Astrocyte (in vitro differentiated cells and primary cell): ENCODE measurements at places on chromosomes 2 and 18.

GRCh38 chr18:75450906-75451305, 23.4 kb upstream of the SMIM21 start:
- DNase-seq, result no peak

DNA sequence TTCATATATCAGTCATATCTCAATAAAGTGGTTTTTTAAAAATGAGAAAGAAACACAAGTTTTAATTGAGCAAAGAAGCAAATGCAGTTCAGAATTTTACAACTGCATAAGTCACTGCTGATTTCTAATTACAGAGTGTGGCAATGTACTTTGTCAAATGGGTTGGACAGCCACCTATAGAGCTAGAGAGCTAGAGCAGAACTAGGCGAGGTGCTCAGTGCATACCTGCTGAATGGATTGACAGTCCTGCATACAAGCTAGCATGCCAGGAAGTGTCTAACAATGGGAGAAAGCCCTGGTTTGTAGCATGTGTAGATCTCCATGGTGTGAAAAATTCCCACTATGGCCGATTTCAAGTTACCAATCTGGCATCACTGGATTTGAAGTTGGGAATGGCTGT, 106.3 kb upstream of the CDCA7 start:
- no peak for DNase-seq

- DNase-seq, result peak; percentile 35
Observed at GRCh38 chr18:36757991-36758390, 70.8 kb downstream of the TPGS2 start.

DNA sequence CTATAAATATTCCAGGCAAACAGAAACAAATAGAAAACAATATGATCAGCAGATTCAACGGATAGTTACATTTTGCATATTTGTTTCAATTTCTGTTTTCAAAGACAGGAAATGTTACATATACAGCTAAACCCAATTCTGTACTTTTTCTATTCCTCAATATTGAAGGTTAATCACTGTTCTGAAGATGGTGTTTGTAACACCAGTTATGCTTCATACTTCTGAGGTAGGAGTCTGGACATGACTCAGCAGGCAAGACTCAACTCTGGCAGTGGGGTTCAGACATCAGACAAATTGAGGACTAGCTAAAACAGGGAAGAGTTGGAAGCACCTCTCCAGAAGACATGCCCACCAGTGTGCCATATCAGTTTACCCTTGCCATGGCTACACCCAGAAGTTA, 16.6 kb downstream of the SERPINB13 start:
- DNase-seq, result peak; percentile 4

- DNase-seq, result no peak
Observed at GRCh38 chr2:395886-396285, 108.0 kb upstream of the ALKAL2 start.

GRCh38 chr2:38533180-38533579, 69.5 kb downstream of the HNRNPLL start:
- DNase-seq, result no peak

DNA sequence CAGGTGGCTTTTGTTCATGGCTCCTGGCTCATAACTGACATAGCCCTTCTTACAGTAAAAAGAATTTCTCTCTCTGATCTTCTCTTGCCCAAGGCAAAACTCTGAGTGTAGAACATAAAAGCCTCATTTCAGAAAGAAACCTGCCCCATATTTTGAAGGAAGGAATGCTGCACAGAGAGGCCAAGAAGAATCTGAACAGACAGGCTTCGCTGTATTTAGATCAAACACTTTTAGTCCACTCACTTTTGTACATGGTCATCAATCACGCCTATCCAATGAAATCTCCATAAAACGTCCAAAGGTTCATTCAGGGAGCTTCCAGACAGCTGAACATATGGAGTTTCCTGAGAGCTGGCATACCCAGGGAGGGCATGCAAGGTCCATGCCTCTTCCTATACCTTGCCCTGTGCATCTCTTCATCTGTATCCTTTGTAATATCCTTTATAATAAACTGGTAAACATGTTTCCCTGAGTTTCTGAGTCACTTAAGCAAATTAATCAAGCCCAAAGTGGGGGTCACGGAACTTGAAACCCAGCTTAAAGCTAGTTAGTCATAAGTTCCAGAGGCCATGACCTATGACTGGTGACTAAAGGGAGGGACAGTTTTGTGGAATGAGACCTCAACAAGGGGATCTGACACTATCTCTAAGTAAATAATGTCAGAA, 62.5 kb upstream of the TMEM247 start:
- no peak for DNase-seq

DNA sequence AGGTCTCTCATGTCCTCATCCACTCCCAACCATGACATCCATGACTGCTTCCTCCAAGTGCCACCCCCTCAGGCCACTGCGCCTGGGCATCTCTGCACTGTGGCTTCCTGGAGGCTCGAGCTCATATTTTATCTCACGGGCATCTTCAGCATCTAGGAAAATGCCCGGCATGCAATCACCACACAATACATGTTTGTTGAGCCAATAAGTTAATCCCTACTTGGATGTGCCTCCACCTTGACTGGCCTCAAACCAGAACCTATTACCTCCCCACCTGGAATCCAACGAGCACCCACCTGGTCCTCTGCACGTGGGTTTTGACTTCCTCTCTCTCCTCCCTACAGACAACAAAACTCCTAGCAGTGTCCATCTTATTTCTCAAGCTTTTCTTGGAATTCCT, 198.9 kb upstream of the REV1 start:
- no peak for DNase-seq

- no peak for DNase-seq
Observed at GRCh38 chr18:3626929-3627458, 177.0 kb downstream of the TGIF1 start.

- no peak for DNase-seq
Observed at GRCh38 chr2:33129263-33130053, 182.7 kb downstream of the LTBP1 start.

DNA sequence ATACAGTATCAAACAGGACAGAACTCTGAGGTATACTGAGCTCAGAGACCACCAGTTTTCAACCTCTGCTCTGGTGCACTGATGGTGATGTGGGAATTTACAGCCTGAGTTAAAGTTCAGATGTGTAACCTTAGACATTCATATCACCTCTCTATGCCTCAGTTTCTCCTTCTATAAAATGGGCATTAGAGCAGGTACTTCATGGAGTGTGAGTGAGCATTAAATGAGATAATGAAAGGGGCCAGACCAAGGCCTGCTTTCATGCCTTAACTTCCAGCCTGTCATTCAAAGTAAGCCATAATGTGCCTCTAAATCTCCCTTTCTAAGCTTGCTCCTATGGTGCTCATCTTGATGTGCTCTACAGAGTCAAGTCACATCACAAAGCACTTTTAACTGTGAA, 8.4 kb downstream of the ACVR1 start:
- no peak for DNase-seq

- no peak for DNase-seq
Observed at GRCh38 chr2:173216668-173217067, 138.0 kb upstream of the CDCA7 start.

GRCh38 chr2:213145715-213146242, 5.6 kb downstream of the IKZF2 start:
- DNase-seq, result no peak

DNA sequence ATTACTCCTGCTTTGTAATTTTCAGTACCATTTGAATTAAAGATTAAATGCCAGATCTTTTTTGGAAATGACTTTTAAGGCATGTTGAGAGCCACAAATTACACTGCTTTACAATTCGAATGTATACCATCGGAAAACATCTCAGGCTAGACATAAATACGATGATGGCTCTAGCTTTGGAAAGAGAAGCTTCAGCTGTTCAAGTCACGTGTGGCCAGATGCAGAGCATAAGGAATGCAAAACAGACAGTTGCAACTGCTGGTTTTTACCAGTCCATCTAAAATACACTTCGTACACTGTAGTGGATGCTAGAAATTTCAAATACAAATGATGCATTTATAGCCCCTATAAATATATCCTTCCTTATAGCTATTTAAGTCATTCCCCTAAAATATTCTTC, 8.0 kb downstream of the ZNF516 start:
- DNase-seq, result no peak

DNA sequence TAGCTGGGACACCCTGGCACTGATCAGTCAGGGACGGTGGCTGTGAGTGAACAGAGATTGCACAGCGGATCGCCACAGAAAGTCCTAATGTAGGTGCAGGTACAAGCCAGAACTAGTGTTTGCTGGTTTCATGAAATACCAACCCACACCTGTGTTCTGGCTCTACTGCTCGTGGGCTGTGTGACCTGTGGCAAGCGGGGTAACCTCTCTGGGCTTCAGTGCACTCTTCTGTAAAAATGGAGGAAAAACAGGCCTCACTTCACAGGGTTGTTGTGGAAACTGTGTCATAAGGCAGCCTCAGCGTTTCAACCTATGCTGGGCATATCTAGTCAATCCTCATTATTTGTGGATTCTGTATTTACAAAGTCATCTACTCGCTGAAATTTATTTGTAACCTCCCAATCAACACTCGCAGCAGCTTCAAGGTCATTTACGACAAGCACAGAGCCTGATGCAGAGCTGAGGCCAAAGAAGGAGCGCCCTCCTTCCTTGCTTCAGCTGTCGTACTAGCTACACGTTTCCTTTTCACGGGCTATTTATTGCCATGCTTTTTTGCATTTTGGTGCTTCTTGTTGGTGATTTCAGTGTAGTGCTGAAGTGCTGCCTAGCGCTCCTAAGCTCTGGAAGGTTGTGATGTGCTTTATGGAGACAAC, 30.0 kb downstream of the GPR45 start:
- DNase-seq, result no peak

DNA sequence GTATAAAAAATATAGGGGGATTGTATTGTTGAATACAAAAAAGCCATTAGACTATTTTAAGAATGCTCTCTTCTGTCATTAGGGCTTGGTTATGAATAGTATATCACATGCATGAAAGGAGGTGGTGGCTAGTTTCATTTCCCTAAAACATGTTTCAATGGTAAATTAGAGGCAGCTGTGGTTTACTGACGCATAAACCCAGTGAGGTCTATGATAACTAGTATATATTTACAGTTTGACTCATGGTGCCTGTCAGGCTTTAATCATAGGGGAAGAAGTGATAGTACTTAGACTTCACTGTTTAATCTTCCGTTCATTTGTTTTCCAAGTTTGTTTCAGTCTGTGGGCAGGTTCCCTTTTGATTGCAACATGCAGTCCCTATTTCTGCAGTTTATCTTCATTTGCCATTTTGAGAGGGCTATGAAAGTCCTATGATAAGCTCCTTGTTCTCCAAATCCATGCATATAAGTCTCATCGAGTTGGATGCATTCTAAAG, 55.1 kb upstream of the MAP4K3 start:
- peak; percentile 99 for DNase-seq

DNA sequence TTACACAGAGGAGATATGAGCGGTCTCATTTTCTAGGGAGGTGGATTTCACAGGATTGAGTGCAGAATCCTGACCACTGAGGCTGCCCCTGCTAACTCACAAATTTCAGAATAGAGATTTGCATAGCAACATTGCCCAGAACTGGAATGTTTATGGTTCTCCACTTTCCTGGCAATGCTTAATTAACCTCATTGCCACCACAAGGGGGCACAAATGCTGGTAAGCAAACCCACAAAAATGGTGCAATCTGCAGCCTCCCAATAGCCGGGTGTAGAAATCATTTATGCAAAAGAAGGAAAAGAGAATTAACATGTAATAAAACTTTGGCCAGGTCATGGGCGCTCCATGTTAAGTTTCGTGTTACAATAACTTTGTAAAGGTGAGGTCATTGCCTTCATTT, 112.4 kb downstream of the CYRIA start:
- peak; percentile 2 for DNase-seq

GRCh38 chr2:231900972-231901371, 25.2 kb downstream of the NPPC start:
- no peak for DNase-seq

DNA sequence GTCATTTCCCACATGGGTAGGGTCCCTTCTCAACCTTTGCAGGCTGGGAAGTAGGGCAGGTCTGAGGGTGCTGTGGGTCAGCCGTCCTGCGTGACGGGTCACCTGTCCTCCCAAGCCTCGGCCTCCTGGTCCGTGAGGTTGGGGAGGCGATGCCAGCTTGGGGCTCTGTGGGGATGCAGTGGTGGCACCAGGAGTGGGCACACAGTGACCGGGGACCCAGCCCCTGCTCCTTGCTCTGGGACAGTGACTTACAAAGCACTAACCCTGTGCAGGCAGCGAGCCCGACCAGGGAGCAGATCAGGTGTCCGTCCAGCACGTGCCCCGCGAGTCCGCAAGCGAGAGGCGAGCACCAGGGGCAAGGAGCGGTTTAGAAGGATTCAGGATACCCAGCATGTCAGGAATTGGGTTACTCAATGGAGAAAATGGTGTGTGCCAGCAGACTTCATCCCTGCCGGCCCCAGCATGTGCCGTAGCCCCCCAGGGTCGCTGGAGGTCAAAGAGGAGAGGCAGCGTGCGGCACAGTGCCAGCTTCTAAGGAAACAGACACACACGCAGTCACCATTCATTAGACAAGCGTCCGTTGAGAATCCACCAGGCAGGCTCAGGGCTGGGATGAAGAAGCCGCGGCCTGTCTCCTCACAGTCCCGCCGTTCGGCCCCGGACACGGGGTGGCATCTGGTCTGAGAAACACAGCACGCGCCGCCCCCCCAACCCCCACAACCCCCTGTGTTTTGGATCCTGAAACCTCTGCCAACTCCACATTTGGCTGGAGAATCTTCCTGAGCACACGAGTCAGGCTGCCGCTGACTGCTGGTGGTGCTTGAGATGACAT, 11.7 kb downstream of the COLEC11 start:
- no peak for DNase-seq

DNA sequence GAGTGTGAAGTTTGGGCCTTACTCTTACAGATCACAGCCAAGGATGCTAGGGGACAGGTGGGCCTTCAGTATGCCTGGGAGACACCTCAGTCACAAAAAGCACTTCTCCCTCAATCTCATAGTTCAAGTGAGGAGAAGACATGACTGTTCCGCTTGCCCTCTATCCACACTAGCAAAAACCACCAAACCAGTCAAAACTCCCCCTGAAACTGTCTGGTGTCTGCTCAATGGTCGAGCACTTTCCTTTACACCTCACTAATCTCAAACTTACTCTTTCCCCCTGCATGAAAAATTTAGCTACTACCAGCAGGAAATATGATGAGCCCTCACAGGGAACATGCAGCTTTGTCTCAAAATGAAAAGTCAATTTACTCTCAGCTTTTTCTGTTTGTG, 232.2 kb downstream of the TRIB2 start:
- DNase-seq, result no peak

DNA sequence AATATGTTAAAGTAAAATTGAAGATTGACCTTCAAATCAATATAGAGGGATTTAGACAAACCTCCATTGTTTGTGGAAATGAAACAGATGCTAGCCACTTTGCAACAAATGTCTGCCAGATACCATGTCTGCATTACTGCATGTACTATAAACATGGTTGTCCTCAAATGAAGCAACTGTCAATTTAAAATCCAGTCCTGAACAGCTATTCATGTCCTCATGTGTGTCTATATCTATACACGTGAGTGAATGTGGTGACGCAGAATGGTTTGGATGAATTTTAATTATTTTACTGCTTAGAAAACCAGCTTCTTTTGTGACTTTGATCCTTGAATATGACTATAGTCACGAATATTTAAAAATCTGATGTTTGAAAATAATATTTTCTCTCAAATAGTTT, 71.5 kb downstream of the NYAP2 start:
- DNase-seq, result no peak

- DNase-seq, result no peak
Observed at GRCh38 chr2:219116776-219117646, 43.6 kb downstream of the NHEJ1 start.
